Activated CD8-positive, alpha-beta T cell treated with anti-CD3 and anti-CD28 coated beads, Interleukin-2, amount 10 ng/mL, durations not matched to agents 7 days and 5 days (primary cell): ENCODE measurements at places on chromosomes 12 and 14.
A peak's percentile ranks its signal among the peaks of the same experiment; 100 is the strongest.

GRCh38 chr14:101600891-101601605 lies 39.8 kb downstream of the DIO3 start:
- peaks cover 8% of the 10 kb centered on the region for H3K27me3 ChIP-seq
- H3K27ac ChIP-seq, result no peak overlapping the region
- DNase-seq, result peak; percentile 12

GRCh38 chr14:55274146-55274545 lies 2.9 kb downstream of the FBXO34 start:
- no peak overlapping the region for H3K27ac ChIP-seq
- peaks cover 59% of the 10 kb centered on the region for H3K4me1 ChIP-seq
- no peaks in the 10 kb centered on the region for H3K27me3 ChIP-seq
- peaks cover 8% of the 10 kb centered on the region for H3K36me3 ChIP-seq

DNA sequence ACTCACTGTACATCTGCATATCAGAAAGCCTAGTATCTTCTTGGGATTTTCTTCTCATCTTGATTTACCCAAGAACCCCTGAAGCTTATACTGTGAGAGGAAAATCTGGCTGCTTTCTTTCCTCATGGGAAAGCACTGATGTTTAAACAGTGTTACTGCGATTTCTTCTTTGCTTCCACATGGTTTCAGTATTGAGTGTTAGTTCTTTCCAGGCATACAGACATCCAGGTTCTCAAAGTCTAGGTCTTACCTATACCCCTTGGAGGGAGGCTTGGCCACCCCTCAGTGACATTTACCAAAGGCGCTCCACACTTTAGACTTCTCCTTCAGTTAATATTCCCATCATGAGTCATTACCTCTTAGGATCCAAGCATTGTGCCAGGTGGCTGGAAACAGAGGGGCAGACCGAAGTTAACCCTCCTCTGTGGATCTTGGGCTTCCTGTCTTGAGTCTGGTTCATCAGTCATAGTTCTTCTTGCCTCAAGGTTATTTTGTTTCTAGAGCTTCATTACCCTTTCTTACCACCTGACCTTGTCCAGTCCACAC lies 79.1 kb downstream of the TMEM117 start:
- no peaks in the 10 kb centered on the region for H3K4me1 ChIP-seq
- H3K36me3 ChIP-seq, result no peaks in the 10 kb centered on the region
- no peak overlapping the region for H3K27ac ChIP-seq
- no peak for DNase-seq
- no peak overlapping the region for H3K4me3 ChIP-seq

- H3K27me3 ChIP-seq, result no peaks in the 10 kb centered on the region
- peaks cover 69% of the 10 kb centered on the region for H3K4me1 ChIP-seq
- peak overlapping the region; percentile 59 for H3K4me3 ChIP-seq
- peaks cover 50% of the 10 kb centered on the region for H3K36me3 ChIP-seq
Measured at GRCh38 chr12:120013659-120014380, 24.8 kb downstream of the BICDL1 start.

GRCh38 chr14:99036611-99037293 lies 235.2 kb downstream of the BCL11B start:
- H3K27ac ChIP-seq, result no peak overlapping the region
- no peak for DNase-seq
- H3K4me3 ChIP-seq, result no peak overlapping the region
- no peaks in the 10 kb centered on the region for H3K4me1 ChIP-seq

DNA sequence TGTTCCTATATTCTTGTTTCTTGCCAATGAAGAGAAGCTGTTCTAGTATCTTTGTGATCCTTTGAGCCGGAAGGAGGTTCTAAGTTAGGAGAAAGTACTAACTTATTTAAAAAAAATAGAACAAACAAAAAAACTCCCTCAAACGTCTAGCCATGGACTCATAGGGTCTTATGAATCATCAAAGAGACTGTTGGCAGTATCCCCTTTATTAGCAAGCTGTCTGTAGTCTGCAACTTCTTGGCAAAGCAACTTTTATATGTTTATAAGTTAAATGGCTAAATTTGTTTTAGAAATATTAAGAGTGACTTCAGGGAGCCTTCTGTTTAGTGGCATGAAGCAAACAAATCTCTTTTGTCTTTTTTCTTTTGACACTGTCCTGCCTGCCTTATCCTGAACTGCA lies 291.9 kb downstream of the FUT8 start:
- no peaks in the 10 kb centered on the region for H3K27me3 ChIP-seq
- peaks cover 46% of the 10 kb centered on the region for H3K36me3 ChIP-seq

GRCh38 chr14:89767861-89768268 lies 186.7 kb downstream of the EFCAB11 start:
- H3K36me3 ChIP-seq, result peaks cover 5% of the 10 kb centered on the region
- DNase-seq, result peak; percentile 82
- peaks cover 5% of the 10 kb centered on the region for H3K27me3 ChIP-seq
- H3K4me1 ChIP-seq, result peaks cover 39% of the 10 kb centered on the region
- H3K4me3 ChIP-seq, result peak overlapping the region; percentile 10

DNA sequence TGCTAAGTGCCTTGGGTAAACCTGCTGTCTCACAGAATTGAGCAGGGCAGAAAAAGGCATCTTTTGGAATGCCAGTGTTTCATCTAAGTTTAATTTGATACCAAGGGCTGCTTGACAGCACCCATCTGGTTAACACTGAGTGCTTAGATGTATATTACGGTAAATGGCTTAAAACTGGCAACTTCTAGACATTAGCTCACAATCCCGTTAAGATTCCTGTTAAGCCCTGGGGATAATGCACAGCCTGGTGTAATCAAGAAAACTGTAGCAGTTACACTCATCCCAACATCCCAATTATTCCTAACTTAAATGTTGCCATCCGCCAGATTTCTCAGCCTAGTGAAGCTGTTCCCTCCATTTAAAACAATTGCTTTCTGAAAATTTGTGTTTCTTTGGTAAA lies 29.9 kb downstream of the PPFIBP1 start:
- H3K27ac ChIP-seq, result no peak overlapping the region
- peaks cover 19% of the 10 kb centered on the region for H3K4me1 ChIP-seq
- no peaks in the 10 kb centered on the region for H3K36me3 ChIP-seq
- no peak overlapping the region for H3K4me3 ChIP-seq
- H3K27me3 ChIP-seq, result peaks cover 25% of the 10 kb centered on the region

GRCh38 chr12:22169376-22169775 lies 123.4 kb downstream of the CMAS start:
- no peak overlapping the region for H3K4me3 ChIP-seq
- no peak for DNase-seq
- no peak overlapping the region for H3K27ac ChIP-seq
- peaks cover 7% of the 10 kb centered on the region for H3K4me1 ChIP-seq
- no peaks in the 10 kb centered on the region for H3K27me3 ChIP-seq
- H3K36me3 ChIP-seq, result no peaks in the 10 kb centered on the region

DNA sequence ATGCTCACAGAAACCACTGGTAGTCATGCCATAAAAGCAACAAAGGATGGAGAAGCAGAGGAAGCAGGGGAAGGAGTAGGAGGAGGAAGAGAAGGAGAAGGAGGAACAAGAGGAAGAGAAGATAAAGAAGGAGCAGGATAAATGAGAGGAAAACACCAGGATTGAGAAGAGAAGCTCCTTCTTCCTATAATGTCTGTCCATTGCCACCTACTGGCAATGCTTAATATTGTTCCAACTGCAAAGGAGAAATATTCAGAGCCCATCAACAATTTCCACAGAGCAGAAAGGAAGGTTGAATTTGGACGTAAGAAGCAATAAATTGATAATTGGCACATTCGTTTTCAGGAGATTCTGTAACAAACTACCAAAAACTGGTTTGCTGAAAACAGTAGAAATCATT lies 898.4 kb downstream of the SLC16A7 start:
- H3K27ac ChIP-seq, result no peak overlapping the region
- no peaks in the 10 kb centered on the region for H3K4me1 ChIP-seq
- no peak for DNase-seq
- H3K36me3 ChIP-seq, result no peaks in the 10 kb centered on the region

DNA sequence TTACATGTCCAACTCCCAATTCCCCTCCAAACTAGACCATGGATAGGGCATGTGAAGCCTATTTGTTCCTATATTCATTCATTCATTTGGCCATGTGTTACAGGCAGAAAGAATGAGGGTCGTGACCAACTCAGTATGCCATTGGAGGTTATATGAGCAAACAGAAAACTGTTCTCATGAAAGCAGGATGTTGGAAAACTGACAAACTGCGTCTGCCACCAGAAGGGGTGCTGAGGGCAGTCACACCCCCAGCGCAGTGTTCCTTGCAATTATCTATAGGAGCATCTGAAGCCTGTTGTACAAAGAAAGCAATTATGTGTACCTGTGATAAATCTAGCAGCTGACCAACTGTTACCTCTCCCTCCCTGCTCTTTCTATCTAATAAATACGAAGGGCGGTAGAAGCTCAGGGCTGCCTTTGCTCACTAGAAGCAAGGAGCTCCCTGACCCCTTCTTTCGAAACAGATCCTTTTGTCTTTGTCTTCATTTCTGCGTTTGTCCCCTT lies 21.1 kb downstream of the ENTPD5 start:
- H3K4me1 ChIP-seq, result no peaks in the 10 kb centered on the region
- H3K4me3 ChIP-seq, result no peak overlapping the region
- DNase-seq, result no peak
- H3K27ac ChIP-seq, result no peak overlapping the region
- no peaks in the 10 kb centered on the region for H3K27me3 ChIP-seq

DNA sequence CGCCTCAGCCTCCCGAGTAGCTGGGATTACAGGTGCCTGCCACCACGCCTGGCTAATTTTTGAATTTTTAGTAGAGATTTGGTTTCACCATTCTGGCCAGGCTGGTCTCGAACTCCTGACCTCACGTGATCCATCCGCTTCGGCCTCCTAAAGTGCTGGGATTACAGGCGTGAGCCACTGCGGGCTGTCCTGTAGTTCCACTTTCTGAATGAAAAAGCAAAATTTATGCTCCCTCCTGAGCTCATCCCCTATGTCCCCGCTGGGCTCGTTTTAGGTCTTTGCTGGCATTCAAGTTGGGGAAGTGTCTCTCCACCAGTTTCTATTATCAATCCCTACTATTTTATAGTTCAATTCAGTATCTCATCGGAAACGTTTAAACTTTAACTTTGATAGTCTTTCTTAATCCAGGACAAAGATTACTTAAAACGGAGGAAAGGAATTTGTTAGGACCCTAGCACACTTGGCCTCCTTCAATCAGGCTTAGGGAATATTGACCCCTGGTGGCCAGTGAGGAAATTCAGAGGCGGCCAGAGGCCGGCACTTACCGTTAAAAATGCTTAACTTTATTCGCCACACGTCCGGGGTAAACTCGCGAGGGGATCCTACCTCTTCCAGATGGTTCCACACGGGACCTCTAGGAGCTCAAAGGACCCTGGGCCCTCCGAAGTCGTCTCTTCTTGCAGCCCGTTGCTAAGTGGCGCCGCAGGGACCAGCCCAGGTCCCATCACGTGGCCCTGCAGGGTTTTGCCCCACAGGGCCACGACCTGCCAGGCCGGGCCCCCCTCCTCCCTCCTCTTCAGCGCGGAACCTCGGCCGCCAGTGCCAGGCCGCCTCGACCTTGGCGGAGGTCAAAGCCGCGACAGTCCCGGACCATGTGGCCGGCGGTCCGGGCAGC lies 11.4 kb upstream of the DNAL1 start:
- H3K4me1 ChIP-seq, result peaks cover 5% of the 10 kb centered on the region
- peak; percentile 71 for DNase-seq
- H3K4me3 ChIP-seq, result peak overlapping the region; percentile 53
- H3K27ac ChIP-seq, result no peak overlapping the region
- no peaks in the 10 kb centered on the region for H3K36me3 ChIP-seq

GRCh38 chr14:95981965-95982364 lies 57.2 kb upstream of the C14orf132 start:
- peaks cover 15% of the 10 kb centered on the region for H3K27me3 ChIP-seq
- no peak overlapping the region for H3K4me3 ChIP-seq
- no peaks in the 10 kb centered on the region for H3K36me3 ChIP-seq
- no peaks in the 10 kb centered on the region for H3K4me1 ChIP-seq
- H3K27ac ChIP-seq, result no peak overlapping the region

DNA sequence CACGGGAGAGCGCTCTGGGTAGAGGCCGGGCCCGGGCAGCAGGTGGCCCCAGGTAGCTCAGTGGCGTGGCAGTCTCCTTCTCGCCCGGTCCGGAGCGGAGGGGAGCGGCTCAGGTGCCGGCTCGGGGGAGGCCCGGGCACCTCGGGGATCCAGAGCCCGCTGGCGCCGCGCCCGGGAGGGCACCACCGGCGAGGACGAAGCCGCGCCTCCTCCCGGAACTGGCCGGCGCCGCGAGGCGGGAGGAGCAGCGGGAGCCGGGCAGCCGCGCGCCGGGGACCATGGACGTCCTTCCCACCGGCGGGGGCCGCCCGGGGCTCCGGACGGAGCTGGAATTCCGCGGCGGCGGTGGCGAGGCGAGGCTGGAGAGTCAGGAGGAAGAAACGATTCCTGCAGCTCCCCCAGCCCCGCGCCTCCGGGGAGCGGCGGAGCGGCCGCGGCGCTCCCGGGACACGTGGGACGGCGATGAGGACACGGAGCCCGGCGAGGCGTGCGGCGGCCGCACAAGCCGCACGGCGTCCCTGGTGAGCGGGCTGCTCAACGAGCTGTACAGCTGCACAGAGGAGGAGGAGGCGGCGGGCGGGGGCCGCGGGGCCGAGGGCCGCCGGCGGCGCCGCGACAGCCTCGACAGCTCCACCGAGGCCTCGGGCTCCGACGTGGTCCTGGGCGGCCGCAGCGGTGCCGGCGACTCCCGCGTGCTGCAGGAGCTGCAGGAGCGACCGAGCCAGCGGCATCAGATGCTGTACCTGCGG lies 21.5 kb upstream of the GNS start:
- H3K4me1 ChIP-seq, result peaks cover 17% of the 10 kb centered on the region
- no peak overlapping the region for H3K27ac ChIP-seq
- no peak for DNase-seq
- H3K36me3 ChIP-seq, result peaks cover 1% of the 10 kb centered on the region

DNA sequence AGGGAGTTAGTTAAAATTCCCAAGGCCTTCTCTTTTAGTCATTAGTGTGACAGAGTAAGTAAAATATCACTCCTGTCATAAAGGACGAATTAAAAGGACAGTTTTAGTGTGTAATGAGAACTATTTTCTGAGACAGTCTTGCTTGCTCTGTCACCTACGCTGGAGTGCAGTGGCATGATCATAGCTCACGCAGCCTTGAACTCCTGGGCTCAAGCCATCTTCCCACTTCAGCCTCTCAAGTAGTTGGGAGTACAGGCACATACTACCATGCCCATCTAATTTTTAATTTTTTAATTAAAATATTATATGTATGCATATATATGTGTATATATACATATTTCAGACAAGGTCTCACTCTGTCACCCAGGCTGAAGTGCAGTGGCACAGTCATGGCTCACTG lies 17.2 kb downstream of the KLC1 start:
- peaks cover 2% of the 10 kb centered on the region for H3K4me1 ChIP-seq
- no peaks in the 10 kb centered on the region for H3K27me3 ChIP-seq
- no peaks in the 10 kb centered on the region for H3K36me3 ChIP-seq
